Tibial nerve (tissue), 4 donors: ENCODE measurements at places on chromosomes 7 and 10.

- H3K27ac ChIP-seq: no peak overlapping the region
- no peaks in the 10 kb centered on the region for H3K36me3 ChIP-seq
- DNase-seq: no peak
- H3K4me3 ChIP-seq: no peak overlapping the region
These were observed 620.9 kb downstream of the TNS3 start for GRCh38 chr7:46960970-46961369.

GRCh38 chr10:119658274-119658673 lies 7.1 kb downstream of the BAG3 start:
- DNase-seq: peak; percentile 74
- no peak overlapping the region for H3K4me3 ChIP-seq
- peaks cover 47% of the 10 kb centered on the region for H3K4me1 ChIP-seq
- no peaks in the 10 kb centered on the region for H3K36me3 ChIP-seq

- peak overlapping the region; percentile 87 for H3K27ac ChIP-seq
- no peaks in the 10 kb centered on the region for H3K36me3 ChIP-seq
- peaks cover 15% of the 10 kb centered on the region for H3K4me1 ChIP-seq
- no peaks in the 10 kb centered on the region for H3K27me3 ChIP-seq
- no peak for DNase-seq
These were observed 75.8 kb downstream of the MAD1L1 start for GRCh38 chr7:2156756-2157472.

DNA sequence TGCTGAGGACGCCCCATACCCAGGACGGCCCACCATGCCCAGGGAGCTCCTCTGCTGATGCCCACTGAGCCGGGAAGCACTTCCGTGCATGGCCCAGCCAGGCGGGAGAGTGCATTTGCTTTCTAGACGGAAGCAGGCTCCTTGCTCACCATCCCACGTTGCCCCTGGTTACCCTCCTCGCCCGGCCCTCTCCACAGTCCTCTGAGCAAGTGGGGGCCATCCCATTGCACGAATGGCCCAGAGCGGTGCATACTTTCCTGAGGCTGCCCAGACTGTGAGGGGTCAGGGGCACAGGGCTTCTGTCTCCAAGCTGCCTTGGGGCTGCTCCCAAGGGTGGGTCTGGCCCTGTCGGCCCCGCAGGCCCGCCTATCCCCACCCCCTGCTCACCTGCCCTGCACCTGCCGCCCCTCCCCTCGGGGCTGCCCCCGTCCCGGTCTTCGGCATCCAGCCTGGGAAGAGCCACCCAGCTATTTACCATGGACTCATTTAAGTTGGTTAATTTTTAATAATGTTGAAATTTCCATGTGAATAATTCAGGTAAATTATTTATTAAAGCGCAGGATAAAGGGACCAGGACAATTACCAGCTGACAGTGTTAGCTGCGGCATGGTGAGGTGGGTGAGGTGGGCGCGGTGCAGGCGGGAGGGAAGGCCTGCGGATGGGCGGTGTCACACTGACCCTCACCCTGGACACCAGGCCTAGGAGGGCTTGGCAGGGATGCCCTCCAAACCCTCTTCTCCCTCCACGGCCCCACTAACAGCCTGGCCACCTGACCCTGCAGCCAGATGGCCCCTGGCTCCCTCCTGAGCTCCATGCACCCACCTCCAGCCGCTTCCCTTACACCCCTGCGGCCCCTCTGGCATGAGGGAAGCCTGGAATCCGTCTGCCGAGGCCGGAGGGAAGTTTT lies 104.4 kb downstream of the MICALL2 start:
- no peak overlapping the region for H3K4me3 ChIP-seq
- no peak overlapping the region for H3K27ac ChIP-seq
- no peaks in the 10 kb centered on the region for H3K27me3 ChIP-seq
- H3K4me1 ChIP-seq: no peaks in the 10 kb centered on the region
- H3K36me3 ChIP-seq: no peaks in the 10 kb centered on the region

DNA sequence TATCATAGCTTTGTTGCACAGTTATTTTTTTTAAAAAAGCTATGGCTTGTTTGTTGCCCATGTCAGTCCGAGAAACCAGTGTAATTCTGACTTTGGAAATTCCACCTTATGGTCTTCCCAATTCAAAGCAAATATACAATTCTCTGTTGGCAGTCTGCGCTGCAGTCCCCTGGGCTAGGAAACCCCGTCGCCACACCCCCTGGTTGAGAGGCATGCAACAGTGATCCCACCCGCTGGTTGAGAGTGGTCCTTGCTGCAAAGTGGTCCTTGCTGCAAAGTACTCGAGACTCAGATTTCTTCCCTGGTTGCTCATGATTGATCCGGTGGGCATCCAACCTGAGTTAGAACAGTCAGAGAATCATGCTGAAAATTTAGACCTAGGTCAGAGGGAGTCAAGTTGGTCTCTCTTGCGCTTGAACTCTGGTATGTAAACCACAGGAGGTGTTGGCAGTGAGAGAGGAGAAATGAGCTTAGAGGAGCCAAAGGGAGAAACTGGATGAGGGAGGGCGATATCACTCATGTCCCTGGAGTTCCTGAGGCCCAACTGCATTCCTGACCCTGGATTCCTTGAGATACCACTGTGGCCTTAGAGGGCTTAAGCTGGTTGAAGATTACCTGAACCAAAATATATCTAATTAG lies 45.0 kb upstream of the STK17A start:
- H3K27me3 ChIP-seq: no peaks in the 10 kb centered on the region
- no peak overlapping the region for H3K4me3 ChIP-seq
- DNase-seq: no peak
- H3K36me3 ChIP-seq: no peaks in the 10 kb centered on the region
- H3K4me1 ChIP-seq: no peaks in the 10 kb centered on the region
- no peak overlapping the region for H3K27ac ChIP-seq
